ENCODE measurements at places on chromosomes 13 and 19. TPM values are rescaled to one million over a fixed set of nuclear protein-coding genes. Genes with fewer than 3 reads are reported as not detected.

AMER2 gene
- total RNA-seq: under 0.01 TPM

PABPC3 gene
- 0.13 TPM for total RNA-seq

CEACAM3 gene
- total RNA-seq: not detected

RDH8 gene
- not detected for total RNA-seq

PPM1N gene
- total RNA-seq: 0.73 TPM

SULT2A1 gene
- not detected for total RNA-seq

STRN4 gene
- 73.4 TPM for total RNA-seq

ISYNA1 gene
- 24.2 TPM for total RNA-seq

OBI1 gene
- 17.3 TPM for total RNA-seq

GJA3 gene
- 0.11 TPM for total RNA-seq

KCNJ14 gene
- 1.2 TPM for total RNA-seq

GDF15 gene
- total RNA-seq: 9.9 TPM

SSC5D gene
- 1.7 TPM for total RNA-seq

ZNF613 gene
- total RNA-seq: 18.9 TPM

ALG11 gene
- total RNA-seq: 39.4 TPM

R3HDM4 gene
- total RNA-seq: 33.7 TPM

INSL3 gene
- total RNA-seq: 0.94 TPM

NXNL1 gene
- not detected for total RNA-seq

CGB5 gene
- total RNA-seq: not detected

NOTCH3 gene
- 22.3 TPM for total RNA-seq

Measured in thyroid gland (tissue), 4 donors.